ENCODE measurements at places on chromosomes 5 and 9. TPM values are rescaled to one million over a fixed set of nuclear protein-coding genes. Genes with fewer than 3 reads are reported as not detected.

RAB3C gene
- total RNA-seq: 0.68 TPM

PHF24 gene
- total RNA-seq: 0.04 TPM

RBM22 gene
- 17.3 TPM for total RNA-seq

ZFP37 gene
- 0.37 TPM for total RNA-seq

SLC27A6 gene
- not detected for total RNA-seq

ECM2 gene
- 21.7 TPM for total RNA-seq

LECT2 gene
- 25.6 TPM for total RNA-seq

PTPA gene
- total RNA-seq: 61.6 TPM

ZNF354C gene
- total RNA-seq: 0.81 TPM

WDR31 gene
- 0.81 TPM for total RNA-seq

DNA sequence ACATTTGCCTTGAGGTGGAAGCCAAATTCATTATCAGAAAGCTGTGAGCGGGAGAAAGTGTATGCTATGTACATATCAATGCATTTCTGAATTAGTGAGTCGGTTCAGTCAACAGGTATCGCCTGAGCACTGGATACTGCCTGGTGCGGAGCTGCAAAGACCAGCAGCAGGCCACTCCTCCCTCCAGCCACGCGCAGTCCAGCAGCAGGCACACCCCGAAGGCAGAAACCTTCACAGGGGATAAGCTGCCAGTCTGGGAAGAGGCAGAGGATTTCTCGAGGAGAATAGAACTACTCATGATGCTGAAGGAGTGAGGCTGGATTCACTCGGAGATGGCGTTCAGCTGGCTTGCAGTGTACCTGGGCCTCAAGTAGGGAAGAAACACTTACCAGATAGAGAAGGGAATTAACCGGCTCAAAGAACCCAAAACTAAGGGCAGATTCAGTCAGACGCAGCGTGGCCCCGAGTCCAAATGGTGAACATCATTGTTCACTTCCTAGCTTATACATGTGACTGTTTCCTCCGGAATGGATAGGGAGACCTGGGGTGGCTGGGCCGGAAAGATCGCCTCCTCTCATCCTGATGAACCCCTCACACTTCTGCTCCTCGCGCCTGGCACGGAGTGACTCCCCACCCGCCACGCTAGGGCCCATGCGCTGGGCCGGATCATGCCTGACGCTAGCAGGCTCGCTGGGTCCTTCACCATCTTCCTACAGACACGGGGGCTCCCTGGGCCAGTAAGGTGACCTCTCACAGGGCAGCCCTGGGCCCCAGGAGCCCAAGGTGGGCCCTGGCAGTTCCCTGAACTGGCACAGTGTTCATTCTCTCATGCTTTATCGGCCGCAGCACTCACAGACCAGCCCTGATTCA, 78.1 kb upstream of the SPATA31C2 start:
- no peaks in the 10 kb centered on the region for H3K27me3 ChIP-seq
- H3K4me1 ChIP-seq: no peaks in the 10 kb centered on the region
- H3K4me3 ChIP-seq: no peak overlapping the region
- DNase-seq: no peak
- no peak overlapping the region for H3K27ac ChIP-seq

DNA sequence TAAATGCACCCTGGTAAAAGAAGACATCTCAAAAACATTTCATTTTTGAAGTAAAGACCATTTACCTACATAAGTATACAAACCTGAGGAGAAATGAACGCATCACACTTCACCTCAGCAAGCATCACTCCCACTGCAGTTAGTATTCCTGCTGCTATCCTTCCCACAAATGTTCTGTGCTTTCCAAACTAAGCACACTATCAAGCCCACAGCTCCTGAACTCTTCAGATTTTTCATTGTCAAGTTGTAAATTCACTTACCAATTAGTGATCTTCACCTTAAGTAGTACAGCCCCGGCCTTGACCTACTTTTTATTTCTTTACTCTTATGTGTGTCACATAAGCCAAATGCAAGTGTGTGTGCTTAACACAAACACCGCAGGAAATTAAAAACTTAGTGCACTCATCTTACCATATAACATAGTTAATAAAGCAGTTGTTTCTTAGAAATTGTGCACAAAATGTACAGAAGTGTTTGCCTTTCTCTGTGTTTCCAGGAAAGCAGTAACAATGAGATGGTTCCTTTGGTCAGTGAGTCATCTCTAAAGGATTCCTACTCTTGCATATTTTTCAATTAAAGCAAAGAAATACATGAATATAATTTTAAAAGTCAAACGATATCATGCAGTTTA, 169.4 kb downstream of the APBA1 start:
- peaks cover 13% of the 10 kb centered on the region for H3K4me1 ChIP-seq
- no peaks in the 10 kb centered on the region for H3K36me3 ChIP-seq
- no peak overlapping the region for H3K4me3 ChIP-seq

GRCh38 chr5:65244031-65244430, 237.7 kb downstream of the ADAMTS6 start:
- no peaks in the 10 kb centered on the region for H3K36me3 ChIP-seq
- H3K27ac ChIP-seq: no peak overlapping the region
- no peak overlapping the region for H3K4me3 ChIP-seq
- no peaks in the 10 kb centered on the region for H3K27me3 ChIP-seq
- DNase-seq: no peak

GRCh38 chr9:17082343-17083064, 52.3 kb upstream of the CNTLN start:
- no peak for DNase-seq
- no peaks in the 10 kb centered on the region for H3K4me1 ChIP-seq
- no peaks in the 10 kb centered on the region for H3K27me3 ChIP-seq
- H3K27ac ChIP-seq: no peak overlapping the region
- H3K36me3 ChIP-seq: no peaks in the 10 kb centered on the region

DNA sequence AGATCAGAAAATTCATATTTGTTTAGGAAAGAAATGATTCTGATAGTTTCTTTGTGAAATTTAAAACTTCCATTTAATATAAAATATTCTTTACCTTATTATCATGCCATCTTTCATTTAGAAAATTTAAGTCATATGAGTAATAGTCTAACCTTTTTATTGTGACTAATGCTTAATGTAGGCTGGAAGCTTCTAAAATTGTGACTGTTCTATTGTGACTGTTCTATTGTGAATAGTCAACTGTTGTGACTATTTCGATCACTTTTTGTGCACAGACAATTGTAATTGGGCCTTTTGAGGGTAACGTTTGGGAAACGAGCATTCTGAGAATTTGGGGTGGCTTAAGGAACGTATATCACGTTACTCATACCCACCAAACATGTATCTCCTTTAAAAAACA, 100.0 kb downstream of the PARP8 start:
- H3K4me3 ChIP-seq: no peak overlapping the region
- no peaks in the 10 kb centered on the region for H3K4me1 ChIP-seq
- H3K27ac ChIP-seq: no peak overlapping the region
- H3K36me3 ChIP-seq: no peaks in the 10 kb centered on the region
- H3K27me3 ChIP-seq: no peaks in the 10 kb centered on the region

DNA sequence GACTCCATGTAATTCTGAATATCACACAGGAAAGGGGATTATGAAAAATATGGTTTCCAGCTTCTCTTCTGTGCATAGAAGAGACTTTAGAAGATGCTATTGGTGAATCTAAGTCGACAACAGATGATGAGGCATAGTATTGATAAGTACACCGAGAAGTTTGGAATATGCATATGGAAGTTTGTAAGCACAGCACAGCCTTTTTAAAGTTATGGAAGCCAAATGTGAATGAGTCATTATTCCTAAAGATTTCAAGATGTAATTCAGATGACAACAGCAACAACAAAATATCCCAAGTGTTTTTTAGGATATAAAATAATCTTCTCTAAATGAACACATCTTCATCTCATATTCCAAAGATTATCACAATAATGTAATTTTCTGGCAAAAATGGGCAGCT, 1723.3 kb downstream of the EFNA5 start:
- no peak overlapping the region for H3K4me3 ChIP-seq
- no peaks in the 10 kb centered on the region for H3K36me3 ChIP-seq
- no peak overlapping the region for H3K27ac ChIP-seq
- DNase-seq: no peak
- no peaks in the 10 kb centered on the region for H3K27me3 ChIP-seq
- no peaks in the 10 kb centered on the region for H3K4me1 ChIP-seq

- H3K4me3 ChIP-seq: no peak overlapping the region
- H3K36me3 ChIP-seq: no peaks in the 10 kb centered on the region
- DNase-seq: no peak
- no peaks in the 10 kb centered on the region for H3K27me3 ChIP-seq
These were observed 38.5 kb downstream of the SECISBP2 start for GRCh38 chr9:89356782-89357181.

- H3K36me3 ChIP-seq: no peaks in the 10 kb centered on the region
- no peaks in the 10 kb centered on the region for H3K27me3 ChIP-seq
- no peak overlapping the region for H3K4me3 ChIP-seq
- no peaks in the 10 kb centered on the region for H3K4me1 ChIP-seq
- DNase-seq: no peak
These were observed 32.5 kb downstream of the PTGES start for GRCh38 chr9:129720181-129720864.

DNA sequence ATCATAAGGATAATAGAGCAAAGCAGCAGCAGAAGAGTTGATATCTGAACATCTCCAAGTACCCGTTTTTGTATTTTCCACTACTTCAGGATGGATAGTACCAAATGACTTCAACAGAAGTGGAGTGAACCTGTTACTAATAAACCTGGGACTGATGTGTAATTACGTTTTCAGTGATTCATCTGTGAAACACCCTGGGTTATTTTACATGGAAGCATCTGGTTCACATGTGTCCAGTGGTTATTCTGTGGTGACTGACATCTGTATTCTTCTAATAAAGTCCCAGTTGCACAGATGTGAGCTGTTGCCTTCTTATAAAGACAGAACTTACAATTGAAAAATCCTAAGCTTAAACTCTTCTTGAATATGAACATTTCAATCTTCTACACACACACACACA, 139.7 kb upstream of the VCAN start:
- H3K27me3 ChIP-seq: no peaks in the 10 kb centered on the region
- no peak for DNase-seq
- no peaks in the 10 kb centered on the region for H3K4me1 ChIP-seq
- no peak overlapping the region for H3K27ac ChIP-seq
- no peak overlapping the region for H3K4me3 ChIP-seq

DNA sequence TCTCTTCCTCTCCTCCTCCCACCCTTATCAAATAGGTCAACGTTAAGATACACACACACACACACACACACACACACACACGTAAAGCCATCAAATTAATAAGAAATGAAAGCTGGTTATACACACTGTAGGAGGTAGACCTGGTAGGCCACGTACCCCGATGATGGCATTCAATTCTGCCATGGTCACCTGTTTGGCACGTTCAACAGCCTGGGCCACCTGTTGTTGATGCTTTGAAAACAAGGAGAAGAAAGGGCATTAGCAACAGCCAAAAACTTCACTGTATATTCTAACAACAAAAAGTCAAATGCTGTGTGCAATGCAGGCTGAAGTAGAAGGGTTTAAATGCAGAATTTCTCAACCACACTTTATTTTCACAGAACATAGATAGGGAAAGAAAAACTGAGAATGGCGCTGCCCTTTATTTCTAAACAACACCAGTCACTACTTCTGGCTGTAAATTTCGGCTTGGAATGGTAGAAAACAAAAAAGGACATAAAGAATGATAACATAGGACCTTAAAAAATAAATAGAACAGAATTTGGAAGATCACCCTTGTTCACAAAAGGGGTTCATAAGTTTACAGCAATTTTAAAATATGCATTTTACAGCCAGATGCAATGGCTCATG, 37.2 kb downstream of the TLE1 start:
- H3K4me1 ChIP-seq: peaks cover 19% of the 10 kb centered on the region
- no peak overlapping the region for H3K27ac ChIP-seq
- H3K36me3 ChIP-seq: peaks cover 17% of the 10 kb centered on the region
- no peaks in the 10 kb centered on the region for H3K27me3 ChIP-seq
- no peak for DNase-seq
- H3K4me3 ChIP-seq: no peak overlapping the region

GRCh38 chr9:109990541-109990940, 210.5 kb downstream of the PALM2AKAP2 start:
- no peaks in the 10 kb centered on the region for H3K36me3 ChIP-seq
- H3K27me3 ChIP-seq: no peaks in the 10 kb centered on the region
- H3K4me1 ChIP-seq: peaks cover 20% of the 10 kb centered on the region
- no peak overlapping the region for H3K27ac ChIP-seq
- DNase-seq: no peak

- no peaks in the 10 kb centered on the region for H3K27me3 ChIP-seq
- no peak overlapping the region for H3K4me3 ChIP-seq
- H3K36me3 ChIP-seq: no peaks in the 10 kb centered on the region
- H3K4me1 ChIP-seq: no peaks in the 10 kb centered on the region
These were observed 61.5 kb downstream of the LNPEP start for GRCh38 chr5:96997265-96997859.

- no peaks in the 10 kb centered on the region for H3K4me1 ChIP-seq
- H3K4me3 ChIP-seq: no peak overlapping the region
- DNase-seq: no peak
These were observed 17.8 kb downstream of the ACTL7B start for GRCh38 chr9:108838017-108838416.

DNA sequence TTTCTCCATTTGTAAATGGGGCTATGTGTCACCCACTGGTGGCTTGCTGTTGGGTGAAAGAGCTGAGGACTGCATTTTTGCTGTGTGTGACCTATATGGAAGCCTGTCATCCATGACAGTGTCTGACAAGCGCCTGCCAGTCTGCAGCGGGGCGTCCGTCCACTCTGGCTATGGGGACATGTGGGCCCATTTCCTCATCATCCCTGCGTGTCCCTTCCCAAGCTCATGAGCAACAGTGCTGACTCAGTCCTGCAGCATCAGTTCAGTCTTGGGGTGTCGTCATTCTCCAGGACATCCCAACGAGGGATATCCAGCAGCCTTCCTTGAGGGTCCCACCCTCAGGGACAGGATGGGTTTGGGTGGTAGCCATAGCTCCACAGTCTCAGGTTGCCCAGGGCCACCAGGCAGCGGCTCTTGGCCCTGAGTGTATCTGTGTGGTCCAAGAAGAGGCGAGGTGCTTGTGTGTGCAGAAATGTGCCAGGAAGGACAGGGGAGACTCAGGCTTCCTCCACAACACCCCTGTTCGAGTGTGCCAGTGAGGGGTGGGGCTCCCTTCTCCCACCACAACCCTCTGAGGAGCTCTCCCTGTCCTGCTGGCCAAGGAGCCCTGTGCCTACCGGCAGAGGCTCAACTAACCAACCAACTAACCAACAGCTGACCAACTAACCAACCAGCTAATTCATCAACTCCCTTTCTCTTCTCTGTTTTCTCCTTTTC, 2.1 kb downstream of the FGD3 start:
- DNase-seq: no peak
- H3K27me3 ChIP-seq: no peaks in the 10 kb centered on the region
- H3K4me3 ChIP-seq: no peak overlapping the region
- no peaks in the 10 kb centered on the region for H3K4me1 ChIP-seq
